ENCODE measurements at places on chromosomes 6 and 20. TPM values are rescaled to one million over a fixed set of nuclear protein-coding genes. Genes with fewer than 3 reads are reported as not detected.

GRCh38 chr20:62979310-62979709 lies 26.8 kb downstream of the SLC17A9 start:
- no peak overlapping the region for H3K4me3 ChIP-seq
- no peak for DNase-seq
- H3K4me1 ChIP-seq: no peaks in the 10 kb centered on the region
- H3K27me3 ChIP-seq: no peaks in the 10 kb centered on the region
- H3K27ac ChIP-seq: no peak overlapping the region

GRCh38 chr20:63892402-63892801 lies 2.5 kb upstream of the DNAJC5 start:
- H3K27me3 ChIP-seq: no peaks in the 10 kb centered on the region
- peaks cover 7% of the 10 kb centered on the region for H3K36me3 ChIP-seq
- H3K27ac ChIP-seq: no peak overlapping the region
- no peak for DNase-seq
- no peak overlapping the region for H3K4me3 ChIP-seq
- H3K4me1 ChIP-seq: no peaks in the 10 kb centered on the region

The C6orf15 gene
- polyA plus RNA-seq: not detected

DNA sequence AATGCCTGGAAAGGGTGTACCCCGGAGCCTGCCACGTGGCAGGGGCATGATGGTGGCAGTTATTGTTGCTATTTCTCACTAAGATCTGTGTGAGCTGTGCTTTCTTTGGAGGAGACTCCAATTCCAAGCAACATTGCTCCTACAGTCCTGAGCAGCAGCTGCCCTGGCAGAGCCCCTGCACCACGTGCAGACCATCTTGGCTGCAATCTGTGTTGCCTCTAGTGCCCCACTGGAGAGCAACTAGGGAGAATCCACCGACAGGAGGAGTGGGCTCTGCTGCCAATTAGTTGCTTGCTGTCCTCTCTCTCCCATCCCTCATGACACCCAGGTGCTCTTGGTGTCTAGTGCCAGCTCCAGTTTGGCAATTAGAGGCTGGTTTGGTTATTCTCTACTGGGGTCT lies 116.0 kb downstream of the PXDC1 start:
- H3K4me1 ChIP-seq: no peaks in the 10 kb centered on the region
- no peaks in the 10 kb centered on the region for H3K36me3 ChIP-seq
- H3K27ac ChIP-seq: no peak overlapping the region
- DNase-seq: no peak

The STK4 gene
- 9.8 TPM for polyA plus RNA-seq

DNA sequence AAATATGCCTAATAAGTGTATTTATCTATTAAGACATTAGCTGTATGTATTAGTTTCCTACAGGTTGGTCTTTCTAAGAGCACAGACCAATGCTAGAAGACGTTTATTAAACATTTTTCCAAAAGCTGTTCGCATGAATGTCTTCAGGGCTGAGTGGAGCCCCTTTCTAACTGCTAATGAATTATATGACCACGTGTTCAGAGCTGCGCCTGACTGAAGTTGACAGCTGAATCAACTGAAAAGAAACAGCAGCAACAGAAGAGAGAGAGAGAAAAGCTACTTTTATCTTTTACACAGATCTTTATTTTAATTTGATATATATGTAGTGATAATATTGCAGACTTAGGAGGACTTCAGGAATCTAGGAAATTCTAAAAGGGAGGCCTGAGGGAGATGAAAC lies 75.2 kb upstream of the ARID1B start:
- H3K27ac ChIP-seq: no peak overlapping the region
- H3K4me1 ChIP-seq: peaks cover 5% of the 10 kb centered on the region
- H3K27me3 ChIP-seq: no peaks in the 10 kb centered on the region
- no peak overlapping the region for H3K4me3 ChIP-seq

DNA sequence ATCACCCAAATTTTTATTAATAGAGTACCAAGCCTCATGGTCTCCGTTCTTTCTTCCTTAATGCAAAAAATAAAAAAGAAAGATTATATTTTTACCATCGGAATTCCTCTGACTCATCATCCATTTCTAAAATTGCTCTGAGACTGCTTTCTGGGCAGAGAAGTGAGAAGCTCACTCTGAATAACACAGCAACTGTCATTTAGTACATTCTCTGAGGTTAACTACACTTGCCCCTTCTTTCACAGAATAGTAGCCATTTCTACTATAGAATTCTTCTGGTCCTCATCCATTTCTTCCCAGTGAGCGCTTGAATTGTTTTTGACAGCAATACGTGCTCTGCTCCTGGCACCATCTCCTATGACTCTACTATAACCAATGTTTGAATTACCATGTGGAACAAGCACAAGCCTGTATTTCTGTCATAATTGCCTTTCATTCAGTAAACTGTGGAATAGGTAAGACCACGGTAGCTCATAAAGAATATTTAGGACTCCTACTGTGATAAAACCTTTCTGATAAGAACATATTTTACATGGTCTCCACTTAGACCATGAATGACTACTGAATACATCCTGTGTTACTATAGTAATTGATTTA lies 435.5 kb upstream of the NRSN1 start:
- no peak overlapping the region for H3K4me3 ChIP-seq
- no peaks in the 10 kb centered on the region for H3K4me1 ChIP-seq
- H3K27me3 ChIP-seq: no peaks in the 10 kb centered on the region

- H3K27me3 ChIP-seq: no peaks in the 10 kb centered on the region
- DNase-seq: no peak
Observed at GRCh38 chr6:13535306-13535705, 39.1 kb upstream of the SIRT5 start.

DNA sequence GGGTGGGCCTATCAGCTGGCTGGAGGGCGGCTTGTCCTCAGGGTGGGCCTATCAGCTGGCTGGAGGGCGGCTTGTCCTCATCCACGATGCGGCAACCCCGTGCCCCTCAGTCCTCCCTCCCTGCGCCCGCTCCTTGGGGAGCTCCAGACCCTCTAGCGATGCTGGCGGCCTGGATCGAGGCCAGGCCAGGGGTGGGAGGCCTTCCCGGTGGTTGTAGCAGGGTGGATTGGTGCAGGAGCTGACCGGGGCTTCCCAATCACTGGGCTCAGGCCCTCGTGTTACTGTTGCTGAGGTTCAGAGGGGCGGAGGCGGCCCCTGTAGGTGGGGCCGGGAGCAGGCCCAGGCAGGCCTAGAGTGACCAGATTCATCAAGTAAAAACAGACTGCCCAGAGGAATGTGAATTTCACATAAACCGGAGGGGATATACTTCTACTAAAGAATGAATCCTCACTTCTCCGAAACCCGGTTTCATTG lies 8.8 kb downstream of the SLC17A9 start:
- H3K4me1 ChIP-seq: no peaks in the 10 kb centered on the region
- no peak overlapping the region for H3K4me3 ChIP-seq
- DNase-seq: no peak
- H3K27ac ChIP-seq: no peak overlapping the region
- no peaks in the 10 kb centered on the region for H3K27me3 ChIP-seq
- no peaks in the 10 kb centered on the region for H3K36me3 ChIP-seq

The GJA10 gene
- polyA plus RNA-seq: not detected

DNA sequence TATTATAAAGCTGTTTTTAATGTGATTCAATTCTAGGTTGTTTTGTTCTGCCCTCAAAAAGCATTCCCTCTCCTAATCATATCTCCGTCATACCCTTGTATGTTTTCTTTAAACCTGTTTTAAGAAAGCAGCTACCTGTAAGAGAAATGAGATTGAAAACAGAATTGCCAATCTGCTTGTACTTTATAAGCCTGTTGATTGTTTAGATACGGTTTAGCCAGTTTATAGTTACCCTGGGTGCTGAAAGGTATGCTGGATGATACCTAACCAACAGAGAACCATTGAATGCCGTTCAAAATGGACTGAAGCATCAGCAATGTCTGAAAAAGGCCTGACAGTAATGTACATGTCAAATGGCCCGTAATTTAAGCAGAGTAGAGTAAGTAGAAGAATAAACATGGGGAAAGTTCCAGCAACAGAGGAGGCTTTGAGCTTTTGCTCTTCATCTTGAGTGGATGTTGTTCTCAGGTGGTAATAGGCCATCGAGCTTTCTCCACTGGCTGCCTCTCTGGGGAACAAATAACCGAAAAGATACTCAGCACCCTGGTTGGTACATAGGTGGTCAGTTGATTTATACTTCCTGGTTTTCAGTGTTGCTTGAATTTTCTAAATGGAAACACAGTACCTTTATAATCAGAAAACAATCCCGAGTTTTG lies 27.5 kb downstream of the PTPN1 start:
- no peaks in the 10 kb centered on the region for H3K27me3 ChIP-seq
- DNase-seq: no peak
- no peak overlapping the region for H3K4me3 ChIP-seq

The NELFE gene
- polyA plus RNA-seq: 71.5 TPM

The TRIM31 gene
- 0.79 TPM for polyA plus RNA-seq

DNA sequence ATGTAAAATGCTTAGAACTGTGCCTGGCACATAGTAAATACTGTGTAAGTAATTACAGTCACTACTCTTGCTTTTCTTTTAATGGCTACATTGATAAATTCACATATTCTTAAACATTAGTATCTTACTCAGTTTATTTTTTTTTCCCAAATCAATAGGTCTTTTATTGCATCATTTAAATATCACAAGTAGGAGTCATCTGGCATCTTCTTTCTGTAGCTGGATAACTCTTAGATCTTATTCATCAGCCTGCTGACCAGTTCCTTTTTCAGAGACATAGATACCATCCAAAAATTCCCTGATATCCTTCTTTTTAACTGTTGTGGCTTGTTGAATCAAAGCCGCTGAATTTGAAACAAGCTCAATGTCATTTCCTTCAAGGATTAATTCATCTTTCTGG lies 20.0 kb upstream of the PHF3 start:
- H3K27ac ChIP-seq: no peak overlapping the region
- DNase-seq: no peak
- no peak overlapping the region for H3K4me3 ChIP-seq
- H3K36me3 ChIP-seq: no peaks in the 10 kb centered on the region
- H3K27me3 ChIP-seq: no peaks in the 10 kb centered on the region

The CCN6 gene
- polyA plus RNA-seq: not detected

The ZNF318 gene
- 9.2 TPM for polyA plus RNA-seq

GRCh38 chr6:15423286-15423993 lies 177.6 kb downstream of the JARID2 start:
- H3K4me3 ChIP-seq: no peak overlapping the region
- H3K27me3 ChIP-seq: no peaks in the 10 kb centered on the region
- DNase-seq: no peak
- no peak overlapping the region for H3K27ac ChIP-seq
- H3K36me3 ChIP-seq: no peaks in the 10 kb centered on the region
- H3K4me1 ChIP-seq: no peaks in the 10 kb centered on the region

GRCh38 chr6:9699888-9700287 lies 715.0 kb downstream of the TFAP2A start:
- H3K36me3 ChIP-seq: no peaks in the 10 kb centered on the region
- no peak overlapping the region for H3K4me3 ChIP-seq
- DNase-seq: no peak
- no peak overlapping the region for H3K27ac ChIP-seq

DNA sequence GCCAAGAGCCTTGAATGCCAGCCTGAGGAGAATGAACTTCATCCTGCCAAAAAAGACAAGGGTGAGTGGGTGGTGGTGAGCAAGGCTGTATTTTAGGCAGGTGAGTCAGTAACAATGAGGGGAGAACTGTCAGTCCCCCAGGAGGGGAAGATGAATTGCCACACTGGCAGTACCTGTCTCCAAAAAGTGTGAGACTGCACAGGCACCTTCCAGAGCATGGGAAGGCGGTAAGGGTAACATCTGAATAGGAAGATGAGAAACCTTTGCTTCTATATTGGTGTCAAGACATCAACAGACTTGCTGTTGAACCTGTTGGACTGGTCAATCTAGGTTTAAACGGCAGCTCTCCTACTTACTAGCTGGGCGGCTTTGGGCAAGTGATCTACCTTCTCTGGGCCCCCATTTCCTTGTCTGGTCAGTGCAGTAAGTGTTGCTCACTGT lies 30.9 kb downstream of the STK35 start:
- no peaks in the 10 kb centered on the region for H3K4me1 ChIP-seq
- DNase-seq: no peak
- H3K27me3 ChIP-seq: no peaks in the 10 kb centered on the region

GRCh38 chr6:90471263-90471662 lies 115.6 kb downstream of the MAP3K7 start:
- no peaks in the 10 kb centered on the region for H3K27me3 ChIP-seq
- H3K4me1 ChIP-seq: no peaks in the 10 kb centered on the region
- H3K27ac ChIP-seq: no peak overlapping the region
- no peaks in the 10 kb centered on the region for H3K36me3 ChIP-seq
- DNase-seq: no peak
- no peak overlapping the region for H3K4me3 ChIP-seq

- H3K36me3 ChIP-seq: no peaks in the 10 kb centered on the region
- no peak overlapping the region for H3K4me3 ChIP-seq
- H3K4me1 ChIP-seq: no peaks in the 10 kb centered on the region
Observed at GRCh38 chr6:15658181-15658744, 4.6 kb downstream of the DTNBP1 start.

DNA sequence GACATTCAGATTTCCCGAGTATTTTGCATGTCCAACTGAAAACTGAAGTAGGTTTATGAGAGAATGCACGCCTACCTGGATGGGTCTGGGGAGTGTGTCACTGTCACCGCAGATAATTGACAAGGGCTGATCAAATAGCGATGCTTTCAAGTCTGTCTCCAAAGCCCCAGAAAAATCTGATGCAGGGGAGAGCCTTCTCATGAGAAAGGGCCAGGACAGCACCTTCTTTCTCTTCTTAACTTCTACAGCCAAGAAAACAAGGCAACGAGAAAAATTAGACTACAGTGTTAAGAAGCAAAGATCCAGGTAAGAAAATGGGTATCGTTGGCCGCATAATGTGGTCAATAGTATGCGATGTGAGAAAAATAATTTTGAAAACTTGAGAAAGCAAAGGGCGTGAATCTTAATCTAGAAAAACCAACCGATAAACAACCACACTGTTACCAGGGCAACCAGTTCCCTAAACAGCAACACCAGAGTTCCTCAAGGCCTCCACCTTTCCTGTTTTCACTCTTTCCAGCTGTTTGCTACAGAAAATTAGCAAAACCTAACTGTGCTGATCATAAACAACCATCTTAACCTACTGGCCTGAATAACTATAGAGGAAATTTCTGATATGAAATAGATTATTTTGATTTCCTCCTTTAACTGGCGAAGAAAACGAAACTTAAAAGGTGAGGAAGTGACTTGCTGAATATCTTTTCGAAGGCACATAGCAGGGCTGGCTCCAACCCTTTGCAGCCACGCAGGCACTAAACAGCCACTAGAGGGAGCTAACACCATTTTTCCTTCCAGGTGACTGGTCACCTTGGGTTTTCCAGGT lies 2.6 kb downstream of the TAGAP start:
- no peak overlapping the region for H3K27ac ChIP-seq
- H3K4me1 ChIP-seq: no peaks in the 10 kb centered on the region
- H3K27me3 ChIP-seq: no peaks in the 10 kb centered on the region
- no peaks in the 10 kb centered on the region for H3K36me3 ChIP-seq

The REM1 gene
- polyA plus RNA-seq: 2.5 TPM

The ADGRF4 gene
- not detected for polyA plus RNA-seq

GRCh38 chr6:127397729-127398630 lies 54.6 kb upstream of the ECHDC1 start:
- H3K4me3 ChIP-seq: no peak overlapping the region
- peaks cover 4% of the 10 kb centered on the region for H3K4me1 ChIP-seq
- H3K36me3 ChIP-seq: no peaks in the 10 kb centered on the region
- no peak overlapping the region for H3K27ac ChIP-seq
- no peak for DNase-seq

The GCNT2 gene
- 3.9 TPM for polyA plus RNA-seq

GRCh38 chr6:12483712-12484111 lies 193.6 kb downstream of the EDN1 start:
- H3K4me3 ChIP-seq: no peak overlapping the region
- no peaks in the 10 kb centered on the region for H3K27me3 ChIP-seq
- H3K27ac ChIP-seq: peak overlapping the region; percentile 40
- no peak for DNase-seq
- peaks cover 2% of the 10 kb centered on the region for H3K4me1 ChIP-seq
